ENCODE measurements at places on chromosomes 1 and 21. TPM values are rescaled to one million over a fixed set of nuclear protein-coding genes. Genes with fewer than 3 reads are reported as not detected.

GRCh38 chr1:156026588-156026987, 5.8 kb upstream of the SSR2 start:
- H3K4me1 ChIP-seq = peaks cover 2% of the 10 kb centered on the region
- no peak for DNase-seq
- no peak overlapping the region for H3K4me3 ChIP-seq
- H3K36me3 ChIP-seq = no peaks in the 10 kb centered on the region
- peaks cover 25% of the 10 kb centered on the region for H3K27me3 ChIP-seq

- no peaks in the 10 kb centered on the region for H3K4me1 ChIP-seq
Measured at GRCh38 chr1:93798291-93798690, 80.7 kb downstream of the DNTTIP2 start.

- DNase-seq = no peak
- no peak overlapping the region for H3K27ac ChIP-seq
- peaks cover 8% of the 10 kb centered on the region for H3K4me1 ChIP-seq
- H3K4me3 ChIP-seq = no peak overlapping the region
Measured at GRCh38 chr21:15309022-15309590, 244.3 kb upstream of the NRIP1 start.

DNA sequence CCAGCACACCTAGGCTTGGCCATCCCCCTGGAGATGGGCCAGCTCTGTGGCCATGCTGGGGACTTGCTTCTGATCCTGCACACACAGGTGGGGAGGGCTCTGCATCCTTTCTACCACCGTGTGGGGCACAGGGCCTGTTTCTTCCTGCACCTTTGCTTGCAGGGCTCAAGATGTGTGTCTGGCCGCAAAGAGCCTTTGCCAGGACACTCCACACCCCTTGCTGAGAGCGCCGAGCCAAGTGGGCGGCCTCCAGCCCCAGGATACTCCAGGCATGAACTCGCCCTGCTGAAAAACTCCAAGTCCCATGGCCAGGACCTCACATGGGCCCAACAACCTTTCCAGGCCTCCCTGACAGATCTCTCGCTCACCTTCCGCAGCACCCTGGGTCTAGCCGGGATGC, 11.6 kb upstream of the GPR153 start:
- H3K4me3 ChIP-seq = no peak overlapping the region
- H3K36me3 ChIP-seq = no peaks in the 10 kb centered on the region
- no peak for DNase-seq

DNA sequence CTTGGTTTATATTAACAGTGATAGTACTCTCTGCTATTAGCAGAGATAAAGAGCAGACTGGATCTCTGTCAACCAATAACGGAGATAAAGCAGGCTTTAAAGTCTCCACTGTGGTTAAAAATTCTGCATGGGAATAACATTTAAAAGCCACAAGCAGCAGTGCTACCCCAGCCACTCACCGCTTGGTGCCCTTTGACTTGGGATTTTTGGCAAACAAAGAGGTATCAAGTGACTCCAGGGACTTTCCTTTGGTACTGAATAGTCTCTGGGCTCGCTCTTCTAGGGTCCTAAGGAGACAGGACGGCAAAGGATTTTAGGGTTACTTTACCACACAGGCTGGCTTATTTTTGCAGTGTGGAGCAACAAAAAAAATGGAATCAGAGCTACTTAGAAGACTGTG, 11.3 kb downstream of the SF3A3 start:
- no peak overlapping the region for H3K27ac ChIP-seq
- H3K27me3 ChIP-seq = no peaks in the 10 kb centered on the region
- H3K4me3 ChIP-seq = no peak overlapping the region
- no peaks in the 10 kb centered on the region for H3K4me1 ChIP-seq

- H3K4me3 ChIP-seq = peak overlapping the region; percentile 23
- H3K27ac ChIP-seq = peak overlapping the region; percentile 74
- no peaks in the 10 kb centered on the region for H3K36me3 ChIP-seq
- H3K4me1 ChIP-seq = peaks cover 46% of the 10 kb centered on the region
- peak; percentile 13 for DNase-seq
Measured at GRCh38 chr1:154178911-154179811, 12.7 kb downstream of the TPM3 start.

DNA sequence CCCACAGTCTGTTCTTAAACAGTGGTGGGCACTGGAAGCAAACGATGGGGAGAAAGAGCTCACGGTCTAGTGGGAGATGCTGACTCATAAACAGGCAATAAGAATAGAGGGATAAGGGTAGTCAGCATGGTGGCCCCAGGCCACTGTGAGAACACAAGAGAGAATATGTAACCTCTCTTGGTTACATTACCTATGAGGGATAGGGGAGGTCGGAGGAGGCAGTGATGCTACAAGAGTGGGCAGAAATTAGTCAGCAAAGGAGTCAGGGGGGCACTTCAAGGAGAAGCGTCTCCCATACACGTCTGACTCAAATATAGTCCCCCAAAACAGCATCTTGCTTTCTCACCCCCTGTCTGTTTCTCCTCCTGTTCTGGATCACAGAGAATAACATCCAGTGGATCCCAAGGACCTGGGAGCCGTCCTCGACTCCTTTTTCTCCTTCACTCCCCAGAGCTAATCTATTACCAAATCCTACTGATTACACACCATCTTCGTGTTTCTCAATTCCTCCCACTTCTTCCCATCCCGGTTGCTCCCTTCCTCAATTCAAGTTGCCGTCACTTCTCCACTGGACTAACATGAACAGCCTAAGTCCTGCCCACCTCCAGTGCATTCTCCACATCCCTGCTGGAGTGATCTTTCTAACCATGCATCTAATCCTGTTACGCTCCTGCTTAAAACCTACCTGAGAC, 2.1 kb downstream of the SLAMF8 start:
- H3K27ac ChIP-seq = no peak overlapping the region
- H3K4me3 ChIP-seq = no peak overlapping the region
- H3K36me3 ChIP-seq = no peaks in the 10 kb centered on the region
- peaks cover 25% of the 10 kb centered on the region for H3K27me3 ChIP-seq

DNA sequence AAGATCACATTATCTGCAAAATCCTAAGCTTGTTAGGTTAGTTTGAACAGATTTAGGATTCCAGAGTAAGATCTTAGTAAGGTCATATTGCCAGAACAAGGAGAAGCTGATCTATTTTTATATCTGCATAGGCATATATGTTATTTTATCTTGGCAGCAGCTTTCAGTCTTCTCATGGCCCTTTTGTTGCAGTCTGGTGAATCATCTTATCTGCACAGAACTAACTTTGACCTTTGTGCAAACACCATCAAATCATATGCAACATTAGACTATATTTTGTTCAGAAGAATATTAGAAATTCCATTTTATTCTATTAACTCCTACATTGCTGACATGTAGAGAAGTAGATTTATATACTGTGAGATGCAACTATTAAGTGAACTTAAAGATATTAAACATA, 107.3 kb downstream of the CLEC20A start:
- H3K36me3 ChIP-seq = no peaks in the 10 kb centered on the region
- H3K4me3 ChIP-seq = no peak overlapping the region
- no peak for DNase-seq
- no peak overlapping the region for H3K27ac ChIP-seq
- peaks cover 9% of the 10 kb centered on the region for H3K4me1 ChIP-seq
- no peaks in the 10 kb centered on the region for H3K27me3 ChIP-seq

GRCh38 chr1:220159041-220159440, 65.1 kb downstream of the IARS2 start:
- H3K4me1 ChIP-seq = no peaks in the 10 kb centered on the region
- no peak overlapping the region for H3K27ac ChIP-seq
- peaks cover 7% of the 10 kb centered on the region for H3K36me3 ChIP-seq
- H3K27me3 ChIP-seq = no peaks in the 10 kb centered on the region

DNA sequence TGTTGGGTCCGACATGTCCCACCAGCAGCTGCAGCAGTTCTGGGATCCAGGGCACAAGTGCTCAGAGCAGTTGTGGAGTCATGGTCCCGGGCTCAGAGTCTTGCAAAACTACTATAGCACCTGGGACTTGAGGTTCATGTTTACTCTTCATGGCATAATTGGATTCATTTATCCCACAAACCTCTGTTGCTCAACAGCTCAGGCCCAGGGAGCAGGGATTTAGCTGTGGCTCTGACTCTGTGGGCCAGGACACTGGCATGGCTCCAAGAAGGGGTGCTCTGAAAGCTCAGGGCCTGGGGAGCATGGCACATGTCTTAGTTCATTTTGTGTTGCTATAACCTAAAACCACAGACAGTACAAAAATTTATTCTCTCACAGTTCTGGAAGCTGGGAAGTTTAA, 626.7 kb upstream of the ADGRL2 start:
- H3K4me1 ChIP-seq = no peaks in the 10 kb centered on the region
- no peak for DNase-seq
- H3K27ac ChIP-seq = no peak overlapping the region
- no peaks in the 10 kb centered on the region for H3K36me3 ChIP-seq
- H3K4me3 ChIP-seq = no peak overlapping the region
- no peaks in the 10 kb centered on the region for H3K27me3 ChIP-seq

DNA sequence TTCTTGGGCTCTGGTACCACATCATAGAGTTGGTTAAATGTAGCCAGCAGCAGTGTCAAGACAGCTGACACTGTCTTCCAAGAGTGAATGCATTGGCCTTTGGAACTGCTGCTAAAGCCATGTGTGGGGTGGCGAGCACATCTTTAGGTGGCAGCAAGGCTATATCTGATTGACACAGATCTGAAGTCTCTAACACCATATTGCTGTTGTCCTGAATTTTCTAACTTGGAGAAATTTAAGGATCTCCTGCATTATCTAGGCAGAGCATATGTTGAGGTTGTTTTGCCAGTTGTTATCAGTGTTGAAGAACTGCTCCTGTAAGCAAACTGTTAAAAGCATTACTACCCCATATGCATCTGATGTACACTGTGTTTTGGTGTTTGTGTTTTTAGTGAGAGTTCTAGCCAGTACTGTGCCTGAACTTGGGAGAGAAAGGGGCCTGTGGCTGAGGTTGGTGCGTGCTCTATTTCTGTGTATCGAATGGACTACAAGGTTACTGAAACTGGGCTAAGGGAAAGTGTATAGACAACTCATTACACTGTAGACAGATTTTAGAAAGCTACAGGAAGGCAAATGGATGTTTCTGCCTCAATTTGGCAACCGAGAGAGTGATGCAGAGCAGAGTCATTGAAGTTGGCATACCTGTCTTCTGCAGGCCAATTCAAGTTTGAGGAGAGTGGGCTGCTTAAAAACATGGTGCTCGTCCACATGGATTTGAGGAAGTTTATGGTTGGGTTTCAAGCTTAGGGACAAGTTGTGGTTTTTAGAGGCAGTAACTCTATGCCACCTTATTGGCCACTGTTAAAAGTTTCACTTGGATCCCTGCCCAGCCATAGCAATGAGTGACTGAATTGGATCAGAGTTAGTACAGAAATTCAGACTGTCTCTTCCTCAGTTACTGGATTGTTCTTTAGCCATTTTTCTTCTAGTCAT, 16.9 kb downstream of the DYRK3 start:
- H3K27me3 ChIP-seq = peaks cover 6% of the 10 kb centered on the region
- H3K4me1 ChIP-seq = peaks cover 7% of the 10 kb centered on the region
- H3K27ac ChIP-seq = no peak overlapping the region
- no peak for DNase-seq
- no peak overlapping the region for H3K4me3 ChIP-seq

- no peak overlapping the region for H3K27ac ChIP-seq
- no peaks in the 10 kb centered on the region for H3K4me1 ChIP-seq
Measured at GRCh38 chr1:245622332-245623014, 467.7 kb downstream of the KIF26B start.

The CDCP2 gene
- not detected for total RNA-seq

The LINGO4 gene
- not detected for total RNA-seq

The PLEKHO1 gene
- 39.3 TPM for total RNA-seq

The LRRC71 gene
- total RNA-seq = not detected

The LHX8 gene
- total RNA-seq = not detected

All from neural progenitor cell (in vitro differentiated cells).